ENCODE measurements at places on chromosomes 5 and 9. TPM values are rescaled to one million over a fixed set of nuclear protein-coding genes. Genes with fewer than 3 reads are reported as not detected.
A peak's percentile ranks its signal among the peaks of the same experiment; 100 is the strongest.

ARSI gene
- total RNA-seq: 0.65 TPM

SLCO6A1 gene
- not detected for total RNA-seq

EIF4E1B gene
- total RNA-seq: not detected

FGF10 gene
- total RNA-seq: 4.4 TPM

CER1 gene
- not detected for total RNA-seq

GRCh38 chr5:90898326-90899013 is 339.9 kb downstream of the ADGRV1 start:
- no peak for DNase-seq

- DNase-seq: no peak
Observed at GRCh38 chr9:21800931-21801682, 1.3 kb upstream of the MTAP start.

DNA sequence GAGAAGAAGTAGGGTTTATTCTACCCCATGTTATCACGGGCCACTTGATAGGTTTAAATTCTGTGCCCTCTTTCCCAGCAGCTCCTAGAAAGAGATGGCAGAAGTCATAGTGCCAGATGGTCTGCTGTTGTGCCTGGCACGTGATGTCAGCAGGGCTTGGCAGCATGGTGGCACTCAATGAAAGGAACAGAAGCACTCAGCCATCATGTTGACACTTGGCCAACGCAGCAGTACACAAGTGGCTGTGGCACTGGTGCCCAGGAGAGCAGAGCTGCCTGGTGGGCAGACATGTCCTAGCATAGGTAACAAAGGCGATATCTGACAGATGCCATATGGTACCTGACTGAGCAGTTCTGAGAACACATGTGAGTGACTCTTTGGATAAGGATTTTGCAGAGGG is 796.4 kb upstream of the ACO1 start:
- no peak for DNase-seq

- DNase-seq: no peak
Observed at GRCh38 chr9:99505936-99506335, 283.9 kb downstream of the SEC61B start.

DNA sequence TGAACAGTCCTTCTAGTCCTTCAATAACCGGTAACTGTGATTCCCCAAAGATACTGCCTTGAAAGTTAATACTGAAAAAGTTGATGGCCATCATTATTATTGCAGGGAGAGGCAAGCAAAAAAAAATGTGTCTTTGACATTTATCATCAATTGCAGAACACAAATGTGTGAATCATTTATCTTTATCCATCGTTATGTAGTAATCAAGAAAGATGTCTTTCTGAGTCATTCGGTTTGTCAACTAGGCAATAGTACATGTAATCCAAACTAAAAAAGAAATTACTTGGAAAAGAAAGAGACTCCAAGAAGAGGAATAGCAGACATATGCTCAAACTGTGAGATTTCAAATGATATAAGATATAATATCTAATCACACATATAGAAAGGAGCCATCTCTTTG is 473.0 kb downstream of the CETN3 start:
- DNase-seq: no peak

DNA sequence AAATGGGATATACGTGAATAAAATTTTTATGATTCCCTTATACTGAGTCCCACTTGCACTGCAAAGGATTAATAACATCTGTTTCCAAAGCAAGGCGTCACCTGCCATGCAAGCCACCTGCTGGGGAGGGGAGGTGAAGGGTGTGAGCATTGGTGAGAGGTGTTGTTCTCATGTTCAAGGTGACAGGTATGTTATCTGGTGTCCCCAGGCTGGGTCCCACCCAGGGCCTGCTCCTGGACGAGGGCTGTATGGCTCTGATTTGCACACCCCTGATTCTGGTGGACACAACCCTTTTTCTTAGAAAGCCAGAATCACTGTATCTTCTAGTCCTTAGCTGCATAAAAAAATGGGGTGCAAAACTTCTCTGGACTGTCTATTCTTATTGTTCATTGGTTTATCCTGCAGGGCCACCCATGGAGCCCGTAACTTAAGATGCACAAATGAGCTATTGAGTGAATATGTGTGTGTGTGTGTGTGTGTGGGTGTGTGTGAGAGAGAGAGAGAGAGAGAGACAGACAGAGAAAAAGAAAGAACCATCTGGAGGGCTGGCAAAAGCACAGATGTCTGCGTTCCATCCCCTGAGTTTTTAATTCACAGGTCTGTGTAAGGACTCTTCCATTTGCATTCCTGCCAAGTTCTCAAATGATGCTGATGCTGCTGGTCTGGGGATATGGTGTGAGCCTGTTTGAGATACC is 53.7 kb downstream of the SYK start:
- DNase-seq: no peak

- no peak for DNase-seq
Observed at GRCh38 chr5:122126177-122126755, 3.1 kb upstream of the ZNF474 start.

DNA sequence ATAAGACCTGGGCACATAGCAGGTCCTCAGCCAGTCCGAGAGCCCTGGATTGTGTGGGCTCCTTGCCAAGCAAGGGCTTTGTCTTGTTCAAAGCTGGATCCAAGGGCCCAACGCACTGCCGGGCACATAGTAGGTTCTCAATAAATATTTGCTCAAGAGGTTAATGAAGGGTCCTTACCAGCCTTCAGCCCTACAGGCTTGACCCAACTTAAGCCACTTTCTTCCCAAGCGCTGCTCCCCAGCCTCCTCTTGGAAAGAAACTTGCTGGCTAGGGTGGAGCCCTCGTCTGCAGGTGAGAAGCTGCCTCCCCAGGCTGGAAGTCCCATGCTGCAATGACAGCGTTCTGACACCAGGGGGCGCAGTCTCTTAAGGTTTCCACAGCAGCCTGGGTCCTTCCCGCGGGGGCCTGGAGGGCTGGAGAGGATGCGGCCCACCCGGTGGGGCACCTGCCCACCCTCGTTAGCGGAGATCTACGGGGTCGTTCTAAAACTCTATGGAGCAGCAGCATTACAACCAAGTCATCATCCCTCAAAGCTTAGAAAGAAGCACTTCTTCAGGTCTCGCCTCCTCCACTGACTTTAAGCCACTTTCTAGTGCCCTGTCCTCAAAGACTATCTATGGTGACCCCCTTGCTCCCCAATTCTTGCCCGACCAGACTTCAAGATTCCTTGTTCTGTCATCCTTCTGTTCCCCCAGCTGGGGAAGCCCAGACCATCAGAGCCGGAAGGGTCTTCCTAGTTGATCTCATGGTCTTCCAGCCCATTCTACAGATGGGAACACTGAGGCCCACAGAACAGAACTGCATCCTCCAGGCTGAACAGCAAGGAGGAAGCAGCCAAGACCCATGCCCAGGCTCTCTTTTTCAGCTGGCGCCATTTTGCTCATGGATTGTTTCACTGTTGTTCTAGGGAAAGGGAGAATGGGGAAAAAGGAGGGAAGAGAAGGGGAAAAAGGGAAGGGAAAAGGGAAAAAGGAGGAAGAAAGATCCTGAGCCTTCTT is 115.4 kb downstream of the LHX2 start:
- DNase-seq: peak; percentile 89

- no peak for DNase-seq
Observed at GRCh38 chr9:2939368-2939767, 95.5 kb upstream of the PUM3 start.
